ENCODE measurements at places on chromosomes 2 and 18.

DNA sequence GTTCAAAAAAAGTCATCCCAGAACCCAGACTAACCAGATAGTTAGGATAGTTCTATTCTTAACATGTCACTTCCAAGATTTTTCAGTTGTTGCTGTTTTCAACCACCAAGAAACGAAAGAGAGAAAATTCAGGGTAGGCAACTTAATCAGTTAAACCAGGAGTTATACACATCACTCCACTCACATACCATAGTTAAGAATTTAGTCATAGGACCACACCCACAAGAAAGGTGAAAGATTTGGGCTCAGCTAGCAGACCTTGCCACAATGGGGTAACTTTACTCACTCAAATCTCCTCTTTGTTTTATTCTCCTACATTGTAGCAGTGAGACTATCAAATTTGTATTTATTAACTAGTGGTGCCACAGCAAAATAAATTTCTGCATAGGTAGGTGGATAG is 473.6 kb downstream of the NUP35 start:
- DNase-seq: peak; percentile 45

DNA sequence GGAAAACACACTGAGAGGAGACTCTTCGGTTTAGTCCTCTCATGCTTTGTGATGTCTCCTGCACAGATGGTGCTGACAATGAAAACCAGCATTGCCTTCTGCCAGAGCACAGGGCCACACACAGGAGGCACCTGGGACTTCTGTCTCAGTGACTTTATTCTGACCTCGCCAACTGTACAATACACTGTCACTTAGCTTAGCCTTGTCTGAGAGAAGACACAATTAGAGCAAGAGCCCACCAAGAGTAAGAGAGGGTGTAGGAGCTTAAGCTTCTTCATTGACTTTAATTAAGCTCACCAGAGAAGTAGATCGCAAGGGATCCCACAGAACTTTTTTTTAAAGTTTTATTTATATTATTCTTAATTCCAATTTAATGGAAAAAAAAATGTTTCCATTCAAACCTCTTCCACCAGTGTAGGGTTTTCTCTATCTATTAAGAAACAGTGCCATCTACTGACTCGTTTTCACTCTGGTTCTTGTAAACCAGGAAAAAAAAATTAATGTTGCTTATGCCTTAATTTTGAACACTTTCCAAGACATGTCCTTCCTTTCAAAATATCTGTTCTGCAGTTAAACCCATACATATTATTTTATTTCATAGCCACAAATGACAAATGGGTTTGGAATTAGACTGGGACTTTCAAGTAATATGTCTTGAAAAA is 42.4 kb upstream of the DDX18 start:
- DNase-seq: peak; percentile 19

GRCh38 chr2:46936566-46936965 is 21.0 kb upstream of the MCFD2 start:
- DNase-seq: no peak

- no peak for DNase-seq
These were observed 96.6 kb upstream of the NRP2 start for GRCh38 chr2:205585449-205586383.

GRCh38 chr2:62524293-62524941 is 18.4 kb upstream of the TMEM17 start:
- no peak for DNase-seq

- DNase-seq: no peak
These were observed 45.8 kb upstream of the OTOF start for GRCh38 chr2:26523750-26524149.

DNA sequence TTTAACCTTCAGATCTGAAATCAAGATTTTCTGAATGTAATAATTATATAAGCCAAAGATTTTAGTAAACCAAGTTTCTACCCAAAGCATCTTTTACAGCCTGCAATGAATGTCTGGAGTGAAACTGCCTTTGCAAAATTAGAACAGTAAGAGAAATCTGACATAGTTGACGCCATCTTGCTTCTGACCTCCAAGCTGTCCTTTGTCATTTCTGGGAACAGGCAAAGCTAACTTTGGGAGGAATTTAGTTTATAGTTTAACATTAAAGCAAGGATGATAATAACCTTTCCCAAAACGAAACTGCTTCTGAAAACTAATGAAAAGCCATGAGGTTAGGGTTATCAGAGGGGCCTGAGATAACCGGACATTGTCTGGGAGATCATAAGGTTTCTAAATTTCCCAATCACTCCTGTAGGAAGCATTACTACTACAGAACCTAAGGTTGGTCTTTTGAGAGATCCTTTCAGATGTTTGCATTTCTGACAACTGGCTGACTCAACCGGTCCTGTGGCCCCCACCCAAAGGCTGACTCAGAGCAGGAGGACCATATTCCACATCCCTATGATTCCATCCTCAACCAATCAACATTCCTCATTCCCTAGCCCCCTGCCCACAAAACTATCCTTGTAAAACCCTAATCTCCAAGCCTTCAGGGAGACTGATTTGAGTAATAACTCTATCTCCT is 124.5 kb downstream of the TMEM131 start:
- peak; percentile 56 for DNase-seq

DNA sequence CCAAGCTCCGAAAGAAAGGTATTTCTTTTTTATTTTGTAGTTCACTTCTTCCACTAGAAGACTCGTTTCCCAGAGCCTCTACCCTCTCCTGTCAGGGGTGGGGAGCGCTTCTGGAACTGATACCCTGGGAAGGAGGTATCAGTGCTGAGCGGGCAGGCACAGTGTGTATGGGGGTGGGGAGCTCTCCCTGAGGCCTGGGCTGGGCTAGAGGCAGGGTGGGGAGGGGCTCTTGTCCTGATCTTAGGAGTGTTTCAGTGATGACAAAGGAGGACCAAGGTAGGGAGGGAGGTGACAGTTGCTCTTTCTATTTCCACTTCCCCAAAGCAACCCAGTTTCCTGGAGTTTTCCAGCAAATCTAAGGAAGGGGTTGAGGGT is 65.4 kb downstream of the ARHGAP25 start:
- peak; percentile 24 for DNase-seq

GRCh38 chr2:240983996-240984498 is 14.4 kb upstream of the SNED1 start:
- no peak for DNase-seq

GRCh38 chr18:35852786-35853185 is 119.7 kb upstream of the RMP24 start:
- DNase-seq: no peak

DNA sequence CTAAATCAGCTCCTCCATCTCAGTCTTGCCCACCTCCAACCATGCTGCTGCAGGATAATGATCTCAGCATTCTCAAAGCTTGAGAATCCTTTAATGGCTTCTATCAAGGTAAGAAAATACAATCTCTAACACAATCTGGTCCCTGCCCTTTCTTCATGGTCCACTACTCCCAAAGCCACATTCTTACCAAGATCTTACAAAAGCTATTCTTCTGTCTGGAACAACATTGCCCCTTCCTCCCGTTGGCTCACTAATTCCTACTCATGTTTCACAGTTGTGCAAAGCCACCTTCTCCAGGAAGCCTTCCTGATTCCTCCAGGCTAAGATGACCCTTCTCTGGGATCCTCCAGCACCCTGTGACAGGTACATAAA is 5.9 kb upstream of the SFXN5 start:
- no peak for DNase-seq

- no peak for DNase-seq
These were observed 28.7 kb downstream of the KIF1A start for GRCh38 chr2:240791221-240791800.

GRCh38 chr18:39453356-39453755 is 1887.8 kb upstream of the CELF4 start:
- DNase-seq: no peak

DNA sequence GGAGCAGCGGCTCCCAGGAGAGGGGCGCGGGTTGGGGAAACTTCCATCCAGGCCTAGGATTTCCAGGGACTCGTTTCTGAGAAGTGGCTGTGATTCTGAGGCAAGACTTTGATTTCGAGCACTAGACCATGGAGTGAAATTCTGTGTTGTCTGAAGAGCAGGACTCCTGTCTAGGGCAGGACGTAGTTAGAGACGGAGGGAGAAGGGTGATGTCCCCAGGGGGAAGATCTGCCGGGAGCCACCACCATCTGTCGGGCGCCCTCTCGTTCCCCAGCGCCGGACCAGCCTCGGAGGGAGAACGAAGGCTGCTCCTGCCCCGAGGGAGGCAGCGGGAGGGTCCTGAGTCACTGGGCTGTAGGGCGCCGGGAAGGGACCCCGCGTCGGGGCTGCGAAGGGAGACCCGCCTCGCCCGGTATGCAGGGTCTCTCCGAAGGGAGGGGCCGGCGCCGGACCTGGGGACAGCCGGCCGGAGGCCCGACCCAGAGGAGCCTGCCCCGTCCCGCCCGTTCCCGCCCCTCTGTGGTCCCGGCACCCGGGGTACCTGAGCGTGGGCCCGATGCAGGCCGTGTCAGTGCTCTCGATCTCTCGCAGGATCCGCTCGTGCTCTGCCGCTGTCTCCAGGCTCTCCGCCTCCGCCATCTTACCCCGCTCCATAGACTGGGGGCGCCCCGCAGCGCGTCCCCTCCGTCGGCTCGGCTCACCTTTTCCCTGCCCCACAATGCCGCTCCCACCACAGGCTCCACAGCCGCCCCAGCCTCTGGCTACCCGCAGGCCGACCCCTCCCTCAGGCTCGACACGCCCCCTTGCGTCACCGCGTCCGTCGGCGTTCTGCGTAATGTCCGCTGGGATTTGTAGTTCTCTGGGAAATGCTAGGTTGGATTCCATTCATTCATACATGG is at the start of gene EXOC6B:
Gene EXOC6B (minus strand): TSS at position 777 of the 899 bp plus-strand sequence.
- DNase-seq: peak; percentile 89

DNA sequence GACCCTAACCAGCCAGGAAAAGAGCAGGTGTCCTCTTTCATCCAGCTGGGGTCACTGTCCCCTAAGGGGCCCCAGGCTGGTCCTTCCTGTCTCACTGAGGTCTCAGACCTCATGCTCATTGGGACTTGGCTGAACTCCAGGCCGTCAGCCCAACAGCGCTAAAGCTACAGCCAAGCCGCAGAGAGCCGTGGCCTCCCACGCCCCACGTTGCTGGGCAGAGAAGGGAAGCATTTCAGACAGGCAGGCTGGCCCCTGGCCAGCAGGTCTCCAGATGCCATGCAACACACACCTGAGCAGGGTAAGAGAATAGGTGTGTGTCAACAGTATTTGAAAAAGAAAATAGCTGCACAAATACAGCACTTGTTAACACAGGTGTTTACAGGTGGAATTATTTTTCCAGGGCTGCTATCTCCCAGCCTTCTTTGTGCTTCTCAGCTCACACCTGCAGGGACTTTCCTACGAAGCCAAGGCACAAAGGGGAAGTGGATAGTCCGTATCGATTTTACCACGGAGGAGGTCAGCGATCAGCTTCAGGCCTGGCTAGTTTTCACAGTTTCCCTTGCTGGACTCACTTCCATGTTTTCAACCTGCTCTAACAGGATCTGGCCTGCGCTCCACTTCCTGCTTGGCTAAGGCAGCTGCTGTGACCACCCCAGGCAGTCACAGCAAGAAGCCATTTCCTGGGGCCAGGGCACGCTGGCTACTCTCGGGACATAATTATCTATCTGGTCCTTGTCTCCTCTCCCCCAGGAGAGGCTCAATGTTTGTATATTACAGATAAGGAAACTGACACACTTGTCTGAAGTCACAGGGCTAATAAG is 156.1 kb upstream of the ID2 start:
- DNase-seq: peak; percentile 16

DNA sequence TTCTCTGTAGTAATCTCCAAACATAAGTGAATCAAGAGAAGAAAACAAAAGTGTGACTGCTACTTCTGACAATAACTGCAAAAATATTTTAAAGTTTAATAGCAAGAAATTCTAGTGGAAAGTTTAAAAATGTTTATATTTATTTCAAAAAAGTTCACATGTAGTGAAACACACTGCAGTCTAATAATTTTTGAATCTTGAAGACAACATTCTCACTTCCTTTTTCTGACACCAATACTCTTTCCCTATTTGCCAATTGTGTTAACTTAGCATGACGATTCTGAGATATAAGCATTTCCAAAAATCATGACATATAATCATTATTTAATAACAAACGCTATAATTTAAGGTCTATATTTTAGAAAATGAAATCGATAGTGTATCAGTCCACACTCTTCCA is 429.1 kb upstream of the PKDCC start:
- no peak for DNase-seq

DNA sequence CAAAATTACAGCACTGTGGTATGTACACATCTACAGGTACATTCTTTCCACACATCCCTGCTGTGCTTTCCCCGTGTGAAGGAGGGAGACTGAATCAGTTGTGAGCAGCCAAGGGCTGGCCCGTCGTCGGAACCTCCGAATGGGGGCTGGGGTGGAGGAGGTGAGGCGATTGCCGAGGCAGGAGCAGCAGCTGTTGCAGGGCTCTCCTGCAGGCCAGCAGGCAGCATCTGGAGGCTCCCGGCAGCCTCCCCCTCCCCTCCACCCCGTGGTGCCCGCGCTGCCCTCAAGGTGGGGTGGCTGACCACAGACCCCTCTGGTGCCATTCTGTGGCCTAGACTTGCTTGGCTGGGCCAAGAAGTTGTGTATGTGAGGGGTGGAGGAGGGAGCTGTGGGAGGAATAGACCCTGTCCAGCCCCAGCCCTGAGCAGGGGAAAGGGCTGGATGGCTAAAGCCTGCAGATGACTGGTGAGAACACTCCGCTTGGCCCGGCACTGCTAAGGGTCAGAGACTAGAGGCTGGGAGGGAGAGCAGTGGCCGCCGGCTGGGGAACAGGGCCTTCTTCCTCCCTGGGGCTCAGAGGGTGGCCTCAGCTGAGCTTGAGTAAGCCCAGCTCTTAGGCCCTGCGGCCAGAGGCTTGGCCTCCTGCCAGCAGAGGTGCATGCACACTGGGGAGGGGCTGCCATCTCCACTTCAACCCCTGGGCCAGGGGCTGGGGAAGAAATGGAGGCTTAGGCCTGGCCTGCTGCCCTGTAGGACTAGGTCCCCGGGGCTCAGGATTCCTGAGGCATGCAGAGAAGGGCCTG is 7.6 kb downstream of the STAMBP start:
- no peak for DNase-seq

DNA sequence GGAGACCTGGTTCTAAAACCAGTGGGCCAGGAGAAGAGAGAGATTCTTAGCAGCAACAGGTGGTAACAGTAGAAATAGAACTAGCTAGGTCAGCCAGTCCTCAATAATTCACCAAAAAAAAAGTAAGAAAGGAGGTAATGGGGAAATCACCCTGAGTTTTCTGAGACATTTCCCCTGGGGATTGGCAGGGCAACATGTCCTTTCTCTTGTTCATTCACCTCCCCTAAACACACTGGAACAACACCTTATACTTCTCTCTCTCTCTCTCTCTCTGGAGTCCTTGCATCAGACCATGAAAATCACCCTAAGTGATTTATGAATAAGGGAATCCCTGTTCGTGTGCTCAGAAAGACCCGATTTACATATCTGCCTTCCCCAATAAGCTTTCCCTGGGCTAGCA is 64.8 kb downstream of the COX7A2L start:
- DNase-seq: no peak

DNA sequence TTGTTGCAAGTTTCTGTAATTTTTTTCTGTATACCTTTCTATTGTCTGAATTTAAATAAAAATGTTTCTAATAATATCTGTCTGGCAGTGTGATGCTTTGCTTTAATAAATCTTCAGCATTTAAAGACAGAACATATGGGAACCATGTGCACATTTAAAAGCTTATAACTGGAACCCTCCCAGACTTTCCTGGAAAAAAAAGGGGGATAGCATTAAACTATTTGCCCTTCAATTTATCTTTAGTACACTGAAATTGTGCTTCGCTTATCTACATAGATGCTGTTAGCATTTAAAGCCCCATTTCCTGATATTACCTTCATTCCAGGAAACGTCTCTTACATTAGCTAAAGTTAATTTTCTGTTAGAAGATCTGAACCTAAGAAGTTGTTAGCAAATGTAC is 64.6 kb downstream of the ZC3H6 start:
- DNase-seq: no peak
